ENCODE measurements at places on chromosomes 5 and 9.
A peak's percentile ranks its signal among the peaks of the same experiment; 100 is the strongest.

DNA sequence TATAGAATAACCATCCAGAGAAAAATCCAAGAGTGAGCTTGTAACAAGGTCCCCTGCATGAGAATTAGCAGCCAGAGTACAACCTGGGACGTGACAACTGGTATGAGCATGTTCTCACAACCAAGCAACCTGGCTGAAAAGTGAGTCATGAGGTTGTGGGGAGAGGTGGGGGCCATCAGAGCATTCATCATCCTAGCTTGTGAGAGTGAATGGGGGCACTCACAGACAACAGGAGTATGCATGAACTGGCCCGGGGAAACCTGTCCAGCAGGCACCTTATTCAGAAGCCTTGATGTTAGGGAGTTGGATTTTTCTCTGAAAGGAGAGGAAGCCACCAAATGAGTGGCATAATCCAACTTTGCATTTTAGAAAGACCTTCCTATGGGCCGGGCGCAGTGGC is 113.0 kb downstream of the FRMD3 start:
- no peak for DNase-seq

GRCh38 chr5:146291421-146292074 is 47.1 kb upstream of the POU4F3 start:
- peak; percentile 38 for DNase-seq

- DNase-seq, result no peak
These were observed 32.7 kb downstream of the AGXT2 start for GRCh38 chr5:35015063-35015462.

DNA sequence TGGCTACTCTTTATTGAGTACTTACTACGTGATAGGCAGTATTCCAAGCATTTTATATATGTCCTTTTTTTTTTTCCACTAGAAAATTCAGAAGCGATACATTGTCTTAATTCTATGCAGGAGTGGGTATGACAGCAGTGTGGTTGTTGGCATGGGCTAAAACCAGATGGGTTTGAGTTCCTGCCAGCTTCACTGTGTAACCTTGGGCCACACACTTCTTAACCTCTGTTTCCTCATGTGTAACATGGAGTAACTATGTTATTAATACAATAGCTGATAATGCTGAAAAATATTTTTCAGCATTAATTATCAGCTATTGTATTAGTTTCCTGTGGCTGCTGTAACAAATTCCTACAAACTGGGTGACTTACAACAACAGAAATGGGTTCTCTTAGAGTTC is 12.0 kb downstream of the SNX18 start:
- DNase-seq, result no peak

- no peak for DNase-seq
These were observed 333.3 kb upstream of the GRIA1 start for GRCh38 chr5:153157156-153157555.

GRCh38 chr5:89759802-89760201 is 649.8 kb downstream of the CETN3 start:
- DNase-seq, result no peak

- no peak for DNase-seq
These were observed 5.6 kb upstream of the HSPA9 start for GRCh38 chr5:138580777-138581176.

GRCh38 chr5:332843-333242 is 11.3 kb downstream of the AHRR start:
- DNase-seq, result no peak

DNA sequence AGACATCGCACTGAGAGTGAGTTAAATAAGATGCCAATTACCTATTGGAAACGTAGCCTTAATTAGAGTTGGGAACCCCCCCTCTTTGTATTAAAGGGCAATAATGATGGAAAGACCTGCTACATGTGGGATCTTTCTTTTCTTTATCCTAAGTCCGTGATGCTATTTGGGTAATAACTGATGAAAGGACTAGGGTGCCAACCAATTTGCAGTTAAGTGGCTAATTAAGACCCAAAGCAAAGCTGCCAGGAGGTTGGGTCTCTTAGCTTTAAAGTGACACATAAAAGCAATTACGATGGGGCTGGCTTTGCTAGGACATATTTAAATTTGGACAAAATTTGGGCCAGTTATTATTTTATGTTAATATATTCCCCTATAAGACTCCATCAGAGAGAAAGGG is 728.8 kb downstream of the NR2F1-AS1 start:
- DNase-seq, result no peak

GRCh38 chr9:121122246-121123032 is 47.7 kb downstream of the CNTRL start:
- DNase-seq, result no peak

- no peak for DNase-seq
These were observed 188.2 kb upstream of the SLC27A6 start for GRCh38 chr5:128777052-128777451.

- no peak for DNase-seq
These were observed 58.5 kb downstream of the PDCD1LG2 start for GRCh38 chr9:5568868-5569267.

DNA sequence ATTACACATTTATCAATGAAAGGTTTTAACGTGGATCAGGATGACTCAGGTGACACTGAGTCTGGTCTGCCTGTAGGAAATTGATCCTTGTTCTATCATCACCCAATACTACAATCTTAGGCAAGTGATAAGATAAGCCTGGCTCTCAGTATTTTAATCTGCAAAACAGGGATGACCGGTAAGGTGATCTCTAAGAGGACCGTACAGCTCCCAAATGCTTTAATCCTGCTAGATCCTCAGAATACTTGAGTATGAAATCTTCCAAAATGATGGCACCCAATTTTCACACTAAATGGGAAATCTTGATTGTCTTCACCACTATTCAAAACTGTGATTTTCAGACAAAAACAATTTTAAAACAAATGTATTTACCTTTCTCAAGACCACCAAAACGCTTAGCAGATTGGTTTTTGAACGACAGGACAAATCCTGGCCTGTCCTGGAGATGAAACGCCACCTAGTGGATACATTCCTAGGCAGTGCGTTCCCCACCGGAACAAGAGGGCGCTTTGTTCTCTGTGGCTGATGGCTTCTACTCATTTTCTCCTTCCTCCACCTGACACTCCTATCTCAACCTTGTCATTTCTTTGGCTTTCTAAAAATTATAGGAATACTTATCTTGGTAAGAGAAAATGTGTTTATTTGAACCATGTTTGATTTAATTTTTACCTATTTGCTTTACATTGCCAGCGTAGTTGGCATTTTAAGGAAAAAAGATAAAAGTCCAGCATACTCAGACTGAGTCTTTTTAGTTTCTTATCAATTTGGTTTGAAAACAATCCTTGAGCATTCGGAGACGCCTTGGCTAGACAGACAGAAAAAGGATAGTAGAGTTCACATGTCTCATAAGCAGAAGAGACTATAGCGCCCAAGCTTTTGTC is 41.2 kb upstream of the VCAN start:
- peak; percentile 75 for DNase-seq

GRCh38 chr5:92017776-92018175 is 634.7 kb upstream of the ARRDC3 start:
- no peak for DNase-seq

DNA sequence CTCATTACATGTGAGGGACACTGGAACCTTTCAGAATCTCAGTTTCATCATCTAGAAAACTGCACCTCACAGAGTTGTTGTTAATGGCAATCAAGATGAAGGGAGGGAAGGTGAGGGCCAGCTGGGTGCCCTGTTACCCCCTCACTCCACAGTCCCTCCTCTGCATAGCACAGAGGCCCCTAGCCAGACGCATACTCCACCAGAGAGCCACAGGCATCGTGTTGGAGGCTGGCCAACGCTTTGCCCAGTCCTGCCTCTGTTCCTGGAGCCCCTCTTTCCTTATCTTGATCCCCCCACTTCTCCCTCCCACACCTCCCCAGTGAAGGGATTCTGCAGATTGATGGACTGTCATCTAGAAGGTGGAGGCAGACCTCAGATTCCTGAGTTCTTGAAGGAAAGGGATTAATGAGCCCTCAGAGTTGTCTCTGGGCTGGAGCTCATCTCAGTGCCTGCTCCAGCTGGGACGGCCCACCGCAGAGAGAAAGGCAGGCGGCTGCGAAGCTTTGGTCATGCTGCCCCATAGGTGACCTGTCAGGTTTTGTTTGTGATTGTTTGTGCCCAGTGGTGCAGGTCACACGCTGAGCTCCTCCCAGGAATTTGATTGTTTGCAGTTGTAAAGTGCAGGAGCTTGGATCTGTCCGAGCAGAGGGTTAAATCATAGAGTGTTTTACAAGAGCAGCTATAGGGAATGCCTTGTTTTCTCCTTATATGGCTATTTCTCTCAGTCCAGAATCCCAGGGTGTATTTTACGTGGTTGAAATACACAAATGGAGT is 487.3 kb downstream of the CCDC171 start:
- DNase-seq, result no peak

DNA sequence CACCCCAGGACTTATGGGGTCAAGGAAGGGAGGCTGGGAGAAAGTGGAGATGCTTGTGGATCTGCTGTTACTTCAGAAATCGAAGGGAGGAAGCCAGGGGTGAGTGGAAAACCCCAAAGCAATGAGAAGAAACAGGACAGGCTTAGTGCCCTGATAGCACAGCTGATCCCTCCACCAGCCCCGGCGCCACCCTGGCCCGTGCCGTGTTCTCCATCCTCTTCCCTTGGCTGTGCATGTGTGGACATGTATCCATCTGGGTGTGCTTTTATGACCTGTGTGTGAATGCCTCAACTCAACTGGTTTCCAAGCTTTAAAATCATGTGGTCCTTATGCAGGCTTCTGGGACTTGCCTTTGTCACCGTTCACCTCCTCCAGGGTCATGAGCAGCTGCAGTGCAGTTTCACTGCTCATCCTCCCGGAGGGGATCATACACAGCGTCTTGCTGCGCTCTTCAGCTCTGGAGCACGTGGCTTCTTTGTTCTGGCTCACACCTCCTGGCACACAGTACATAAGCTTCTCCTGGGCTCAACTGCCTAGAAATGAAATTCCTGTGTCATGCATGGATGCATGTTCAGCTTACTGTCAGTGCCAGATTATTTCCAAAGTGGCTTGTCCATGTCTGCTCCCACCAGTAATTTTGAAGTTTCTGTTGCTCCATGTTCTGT is 58.2 kb downstream of the IPPK start:
- DNase-seq, result no peak

GRCh38 chr9:136268318-136268717 is 22.7 kb upstream of the QSOX2 start:
- no peak for DNase-seq

Data from globus pallidus (tissue), 1 donor.